Osteoblast (primary cell): ENCODE measurements at places on chromosomes 12 and 14. TPM values are rescaled to one million over a fixed set of nuclear protein-coding genes. Genes with fewer than 3 reads are reported as not detected.

Gene ADGRD1
- 0.29 and 0.72 TPM in 2 replicates for total RNA-seq

Gene KIF5A
- 0.29 and 0.36 TPM in 2 replicates for total RNA-seq

Gene CYP27B1
- 0.29 and 0.36 TPM in 2 replicates for total RNA-seq

Gene SLC6A15
- under 0.01 TPM in 1 of 2 replicates, not detected in the other for total RNA-seq

Gene AKAP6
- total RNA-seq, result 0.29 and 2.2 TPM in 2 replicates

Gene KCNC2
- total RNA-seq, result not detected in 2 replicates

Gene KRT6C
- total RNA-seq, result not detected in 2 replicates

Gene JPH4
- total RNA-seq, result not detected in 2 replicates

Gene CERS5
- 30.9 and 33.7 TPM in 2 replicates for total RNA-seq

Gene NINJ2
- 2.9 and 5.8 TPM in 2 replicates for total RNA-seq

Gene DEPDC4
- total RNA-seq, result 0.36 and 1.5 TPM in 2 replicates

Gene ASB2
- 0.88 and 1.1 TPM in 2 replicates for total RNA-seq

Gene FAR2
- total RNA-seq, result 7.7 and 10.5 TPM in 2 replicates

Gene VWF
- total RNA-seq, result 0.29 and 0.72 TPM in 2 replicates

Gene LBHD2
- total RNA-seq, result not detected in 2 replicates

Gene OAS3
- total RNA-seq, result 1.8 and 6.9 TPM in 2 replicates

Gene ADCY4
- 17.7 and 18.8 TPM in 2 replicates for total RNA-seq

Gene LHX5
- total RNA-seq, result not detected in 2 replicates

Gene GPR162
- total RNA-seq, result 1.4 and 5.0 TPM in 2 replicates
